Midbrain (tissue), 1 donor: ENCODE measurements at places on chromosomes 2 and 18.

- no peak for DNase-seq
Measured at GRCh38 chr2:137056704-137057103, 291.4 kb downstream of the THSD7B start.

DNA sequence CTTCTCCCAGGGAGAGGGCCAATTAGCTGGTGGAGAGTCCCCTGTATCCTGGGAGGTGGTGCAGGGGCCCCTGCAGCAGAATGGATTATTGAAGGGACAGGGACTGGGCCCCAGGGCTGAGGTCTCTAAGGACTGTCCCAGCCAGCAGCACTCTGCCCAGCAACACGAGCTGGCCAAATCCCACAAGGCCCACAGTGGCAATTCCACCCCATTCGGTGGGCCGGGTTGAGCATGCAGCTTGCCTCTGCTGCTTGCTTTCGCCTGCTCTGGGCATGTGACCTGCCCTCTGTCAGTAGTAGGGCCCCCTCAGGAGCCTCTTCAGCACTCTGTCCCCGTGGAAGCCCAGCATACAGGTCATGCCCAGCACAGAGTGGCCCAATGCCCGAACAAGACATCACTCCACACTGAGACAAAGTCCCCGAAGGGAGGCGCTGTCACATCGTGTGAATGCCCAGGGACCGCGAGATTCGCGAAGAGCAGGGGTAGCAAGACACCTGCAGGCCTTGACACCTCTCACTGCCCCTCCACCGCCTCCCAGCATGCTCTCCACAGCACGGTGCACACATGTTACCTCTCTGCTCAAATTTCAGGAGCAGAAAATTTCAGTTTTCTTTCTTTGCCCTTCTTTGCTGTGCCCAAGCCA is 65.4 kb downstream of the CRACDL start:
- no peak for DNase-seq

DNA sequence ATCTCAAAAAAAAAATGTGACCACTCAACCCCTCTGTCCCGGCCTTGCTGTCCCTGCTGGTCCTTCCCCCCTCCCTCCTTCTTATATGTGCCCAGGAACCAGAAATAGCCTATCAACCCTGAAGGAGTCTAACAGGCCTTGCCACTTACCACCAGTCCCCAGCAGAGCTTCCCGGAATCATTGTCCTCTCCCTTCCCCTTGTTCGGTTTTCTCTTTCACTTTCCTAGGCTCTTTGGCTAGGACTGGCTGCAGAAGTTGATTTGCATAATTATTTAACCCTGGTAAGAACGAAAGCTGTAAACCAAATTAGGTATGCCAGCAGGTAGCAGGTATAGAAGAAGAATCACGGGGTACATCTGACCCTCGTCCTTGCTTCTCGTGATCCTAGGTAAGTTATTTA is 72.6 kb upstream of the ZNF532 start:
- no peak for DNase-seq

- DNase-seq = no peak
Measured at GRCh38 chr2:7902251-7902765, 779.5 kb upstream of the ID2 start.

GRCh38 chr2:73238149-73238548 is 4.0 kb downstream of the CCT7 start:
- no peak for DNase-seq

DNA sequence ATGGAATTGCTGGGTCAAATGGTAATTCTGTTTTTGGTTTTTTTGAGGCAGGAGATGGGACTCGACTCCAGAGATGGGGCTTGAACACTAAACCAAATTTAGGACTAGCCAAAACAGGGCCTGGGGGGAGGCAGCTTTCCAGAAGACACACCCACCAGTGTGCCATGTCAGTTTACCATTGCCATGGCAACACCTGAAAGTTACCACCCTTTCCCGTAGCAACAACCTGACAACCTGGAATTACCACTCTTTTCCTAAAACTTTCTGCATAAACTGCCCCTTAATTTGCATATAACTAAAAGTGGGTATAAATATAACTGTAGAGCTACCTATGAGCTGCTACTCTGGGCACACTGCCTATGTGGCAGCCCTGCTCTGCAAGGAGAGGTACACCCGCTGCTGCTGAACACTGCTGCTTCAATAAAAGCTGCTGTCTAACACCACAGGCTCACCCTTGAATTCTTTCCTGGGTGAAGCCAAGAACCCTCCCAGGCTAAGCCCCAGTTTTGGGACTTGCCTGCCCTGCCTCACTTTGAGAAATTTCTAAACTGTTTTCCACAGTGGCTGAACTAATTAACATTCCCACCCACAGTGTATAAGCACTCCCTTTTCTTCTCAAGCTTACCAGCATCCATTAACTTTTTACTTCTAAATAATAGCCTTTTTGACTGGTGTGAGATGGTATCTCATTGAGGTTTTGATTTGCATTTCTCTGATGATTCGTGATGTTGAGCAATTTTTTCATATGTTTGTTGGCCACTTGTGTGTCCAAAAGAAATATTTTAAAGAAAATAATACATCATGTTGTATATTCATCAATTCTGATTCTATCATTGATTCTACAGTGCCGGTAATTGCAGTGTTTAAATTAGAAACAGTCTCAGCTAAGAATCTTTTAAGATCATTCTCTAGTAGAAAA is 10.6 kb downstream of the CDK15 start:
- DNase-seq = no peak

GRCh38 chr18:75261430-75262223 is 51.0 kb downstream of the TSHZ1 start:
- no peak for DNase-seq

DNA sequence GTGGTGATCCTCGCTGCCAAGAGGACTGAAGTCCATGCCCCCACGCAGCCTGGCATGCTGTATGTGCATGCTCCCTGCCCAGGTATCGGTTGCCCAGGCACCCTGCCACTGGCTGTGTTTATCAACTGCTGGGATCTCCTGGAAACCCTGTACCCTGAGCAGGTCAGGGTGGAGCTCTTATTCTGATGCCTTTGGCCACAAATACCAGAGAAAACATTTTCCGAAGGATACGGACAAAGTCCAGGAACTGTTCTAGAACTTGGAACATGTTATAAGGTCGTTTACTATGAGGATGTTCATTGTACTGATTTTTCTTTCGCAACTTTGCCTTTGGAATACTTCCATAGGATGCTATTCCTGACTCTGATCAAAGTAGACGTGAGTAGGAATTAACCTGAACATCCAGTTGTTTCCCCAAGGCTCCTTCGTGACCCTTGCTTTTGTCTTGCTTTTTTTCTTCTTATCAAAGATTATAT is 55.2 kb downstream of the TMEM17 start:
- DNase-seq = no peak

GRCh38 chr2:133177196-133177595 is 391.1 kb downstream of the NCKAP5 start:
- no peak for DNase-seq
